Small intestine (tissue), 16 donors: ENCODE measurements at places on chromosomes 13 and 19. TPM values are rescaled to one million over a fixed set of nuclear protein-coding genes. Genes with fewer than 3 reads are reported as not detected.

Gene AKT2
- 19.2 TPM for polyA plus RNA-seq

Gene NCAN
- polyA plus RNA-seq: not detected

Gene KLK3
- 0.07 TPM for polyA plus RNA-seq

Gene DMKN
- polyA plus RNA-seq: 4.7 TPM

DNA sequence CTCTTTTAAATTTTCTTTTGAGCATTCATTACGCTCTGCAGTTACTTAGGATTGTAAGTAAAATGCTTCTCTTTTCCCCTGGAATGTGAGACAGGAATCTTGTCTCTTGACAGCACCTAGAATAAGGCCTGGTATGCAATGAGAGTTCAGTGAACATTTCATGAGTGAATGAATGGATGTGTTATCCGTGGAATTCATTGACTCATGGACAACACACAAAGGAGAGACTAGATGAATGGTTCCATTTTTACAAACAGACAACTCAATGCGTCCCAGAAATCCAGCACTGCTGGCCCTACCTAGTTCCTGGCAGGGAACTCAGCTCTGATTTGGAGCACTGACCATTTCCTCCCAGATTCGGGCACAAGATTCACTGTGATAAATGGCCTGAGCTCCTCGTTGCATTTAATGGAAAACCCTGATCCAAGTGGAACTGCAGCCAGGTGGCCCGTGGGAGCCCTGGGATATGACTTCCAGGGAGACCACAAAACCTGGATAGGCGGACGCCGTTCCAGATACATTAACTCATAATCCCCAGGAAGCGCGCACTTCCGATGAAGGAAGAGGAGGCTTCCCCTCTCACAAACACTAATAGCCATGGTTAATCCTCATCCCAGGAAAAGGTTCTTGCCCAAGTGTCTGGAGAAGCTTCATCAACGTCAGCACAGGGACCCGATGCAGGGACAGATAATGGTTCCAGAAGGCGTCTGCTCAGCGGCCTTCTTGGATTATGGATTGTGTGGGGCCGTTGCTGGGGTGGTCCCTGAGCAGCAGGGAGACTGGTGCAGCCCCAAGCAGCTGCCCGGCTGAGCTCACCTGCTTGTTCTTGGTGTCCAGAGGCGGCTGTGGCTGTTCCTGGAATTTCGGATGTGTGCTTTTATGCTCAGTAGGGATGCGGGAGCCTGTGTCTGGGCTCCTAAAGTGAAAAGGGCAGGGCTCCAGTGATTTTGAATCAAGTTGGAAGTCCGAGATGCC is 211.1 kb upstream of the TSHZ3 start:
- H3K36me3 ChIP-seq: no peaks in the 10 kb centered on the region
- H3K27me3 ChIP-seq: no peaks in the 10 kb centered on the region
- no peaks in the 10 kb centered on the region for H3K4me1 ChIP-seq
- no peak overlapping the region for H3K4me3 ChIP-seq

GRCh38 chr19:32372726-32373517 is 27.5 kb downstream of the ZNF507 start:
- peaks cover 5% of the 10 kb centered on the region for H3K4me1 ChIP-seq
- H3K4me3 ChIP-seq: no peak overlapping the region
- no peaks in the 10 kb centered on the region for H3K27me3 ChIP-seq
- H3K27ac ChIP-seq: peak overlapping the region; percentile 64
- DNase-seq: no peak
- H3K36me3 ChIP-seq: peaks cover 3% of the 10 kb centered on the region

DNA sequence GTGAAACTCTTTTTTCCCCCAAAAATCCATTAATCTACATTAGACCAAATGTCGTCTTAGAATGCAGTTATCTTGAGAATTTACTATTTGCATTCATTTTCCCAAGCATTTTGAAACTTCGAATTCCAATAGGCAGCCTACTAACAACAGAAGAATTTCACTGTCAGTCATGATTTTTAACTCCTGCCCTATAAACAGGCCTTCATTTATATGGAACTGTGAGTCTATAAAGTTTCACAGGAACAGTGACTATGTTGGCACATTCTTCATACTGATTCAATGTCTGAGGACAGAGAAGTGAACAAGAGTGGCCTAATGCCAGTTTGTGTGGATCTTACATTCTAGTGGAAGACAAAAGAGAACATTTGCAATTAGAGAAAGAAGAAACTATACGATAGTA is 198.0 kb downstream of the PCDH17 start:
- no peaks in the 10 kb centered on the region for H3K4me1 ChIP-seq
- no peak overlapping the region for H3K27ac ChIP-seq
- no peaks in the 10 kb centered on the region for H3K27me3 ChIP-seq
- no peaks in the 10 kb centered on the region for H3K36me3 ChIP-seq

- peaks cover 3% of the 10 kb centered on the region for H3K36me3 ChIP-seq
- no peak for DNase-seq
- H3K27ac ChIP-seq: no peak overlapping the region
- no peaks in the 10 kb centered on the region for H3K4me1 ChIP-seq
- H3K27me3 ChIP-seq: no peaks in the 10 kb centered on the region
- no peak overlapping the region for H3K4me3 ChIP-seq
These were observed 105.0 kb downstream of the MBNL2 start for GRCh38 chr13:97327086-97327485.

DNA sequence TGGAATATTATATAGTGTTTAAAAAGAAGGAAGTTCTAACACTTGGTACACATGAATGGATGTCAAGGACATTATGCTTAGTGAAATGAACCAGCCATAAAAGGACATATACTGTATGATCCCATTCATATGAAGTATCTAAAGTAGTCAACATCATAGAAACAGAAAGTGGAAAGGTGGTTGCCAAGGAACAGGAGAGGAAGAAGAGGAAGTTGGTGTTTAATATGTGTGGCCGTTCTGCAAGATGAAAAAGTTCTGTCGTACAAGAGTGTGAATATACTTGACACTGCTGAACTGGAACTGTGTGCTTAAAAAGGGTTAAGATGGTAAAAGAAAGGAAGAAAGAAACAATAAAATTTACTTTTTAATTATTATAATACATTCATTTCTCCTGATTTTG is 33.1 kb upstream of the C1QTNF9 start:
- no peak overlapping the region for H3K27ac ChIP-seq
- no peak overlapping the region for H3K4me3 ChIP-seq
- H3K4me1 ChIP-seq: peaks cover 3% of the 10 kb centered on the region
- no peak for DNase-seq
- H3K27me3 ChIP-seq: no peaks in the 10 kb centered on the region

GRCh38 chr19:45637890-45638667 is 1.1 kb downstream of the EML2 start:
- no peaks in the 10 kb centered on the region for H3K36me3 ChIP-seq
- no peak overlapping the region for H3K27ac ChIP-seq
- H3K4me1 ChIP-seq: no peaks in the 10 kb centered on the region
- DNase-seq: peak; percentile 40

GRCh38 chr13:49421391-49421790 is 22.5 kb downstream of the CAB39L start:
- H3K27ac ChIP-seq: no peak overlapping the region
- no peaks in the 10 kb centered on the region for H3K4me1 ChIP-seq
- H3K36me3 ChIP-seq: no peaks in the 10 kb centered on the region
- H3K27me3 ChIP-seq: no peaks in the 10 kb centered on the region

GRCh38 chr19:22286151-22286810 is at the start of gene ZNF729:
Gene ZNF729 (plus strand): TSS chr19:22286441. CDS start chr19:22286526, 85 bp downstream.
- no peaks in the 10 kb centered on the region for H3K27me3 ChIP-seq
- no peak within 1 kb of the TSS for H3K4me3 ChIP-seq
- H3K4me1 ChIP-seq: no peaks in the 10 kb centered on the region
- DNase-seq: peak; percentile 4

DNA sequence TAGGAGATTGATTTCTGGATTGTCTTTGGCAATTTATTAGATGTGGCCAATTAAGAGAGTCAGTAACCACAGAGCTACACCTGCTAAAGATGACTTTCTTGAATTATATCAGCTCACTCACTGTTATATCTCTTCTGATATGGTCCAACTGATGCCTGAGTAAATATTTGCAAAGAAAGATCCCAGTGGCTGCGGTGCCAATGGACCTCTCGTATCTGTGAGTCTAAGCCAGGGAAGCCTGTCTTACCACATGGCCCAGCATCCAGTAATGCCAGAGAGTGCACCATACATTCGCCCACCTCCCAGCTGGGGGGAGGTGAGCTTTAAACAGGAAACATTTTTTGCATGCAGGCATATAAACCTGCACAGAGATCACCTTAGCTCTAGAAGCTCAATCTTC is 82.7 kb upstream of the SLC15A1 start:
- no peak for DNase-seq
- no peaks in the 10 kb centered on the region for H3K36me3 ChIP-seq
- H3K27me3 ChIP-seq: no peaks in the 10 kb centered on the region
- H3K4me1 ChIP-seq: peaks cover 7% of the 10 kb centered on the region
- no peak overlapping the region for H3K27ac ChIP-seq
- no peak overlapping the region for H3K4me3 ChIP-seq

DNA sequence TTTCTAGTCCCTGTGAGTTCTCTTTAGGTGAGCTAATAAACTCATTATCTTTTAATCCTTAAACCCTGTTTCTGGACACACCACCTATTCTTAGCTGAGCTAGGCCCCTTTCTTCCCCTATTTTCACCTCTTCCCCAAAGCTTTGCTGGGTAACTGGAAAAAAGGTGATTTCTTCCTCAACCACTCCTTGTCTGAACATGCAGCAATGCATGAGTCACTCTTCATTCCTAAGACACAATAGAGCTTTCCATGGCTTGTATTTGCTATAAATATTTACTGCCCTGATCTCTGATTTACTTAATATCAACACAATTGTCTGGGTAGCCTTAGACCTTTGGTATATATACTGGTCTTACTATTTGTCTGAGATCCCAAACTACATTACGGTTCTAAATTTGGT is 370.9 kb downstream of the KLF5 start:
- H3K36me3 ChIP-seq: no peaks in the 10 kb centered on the region
- peak; percentile 75 for DNase-seq
- peak overlapping the region; percentile 44 for H3K27ac ChIP-seq
- H3K4me1 ChIP-seq: peaks cover 13% of the 10 kb centered on the region

DNA sequence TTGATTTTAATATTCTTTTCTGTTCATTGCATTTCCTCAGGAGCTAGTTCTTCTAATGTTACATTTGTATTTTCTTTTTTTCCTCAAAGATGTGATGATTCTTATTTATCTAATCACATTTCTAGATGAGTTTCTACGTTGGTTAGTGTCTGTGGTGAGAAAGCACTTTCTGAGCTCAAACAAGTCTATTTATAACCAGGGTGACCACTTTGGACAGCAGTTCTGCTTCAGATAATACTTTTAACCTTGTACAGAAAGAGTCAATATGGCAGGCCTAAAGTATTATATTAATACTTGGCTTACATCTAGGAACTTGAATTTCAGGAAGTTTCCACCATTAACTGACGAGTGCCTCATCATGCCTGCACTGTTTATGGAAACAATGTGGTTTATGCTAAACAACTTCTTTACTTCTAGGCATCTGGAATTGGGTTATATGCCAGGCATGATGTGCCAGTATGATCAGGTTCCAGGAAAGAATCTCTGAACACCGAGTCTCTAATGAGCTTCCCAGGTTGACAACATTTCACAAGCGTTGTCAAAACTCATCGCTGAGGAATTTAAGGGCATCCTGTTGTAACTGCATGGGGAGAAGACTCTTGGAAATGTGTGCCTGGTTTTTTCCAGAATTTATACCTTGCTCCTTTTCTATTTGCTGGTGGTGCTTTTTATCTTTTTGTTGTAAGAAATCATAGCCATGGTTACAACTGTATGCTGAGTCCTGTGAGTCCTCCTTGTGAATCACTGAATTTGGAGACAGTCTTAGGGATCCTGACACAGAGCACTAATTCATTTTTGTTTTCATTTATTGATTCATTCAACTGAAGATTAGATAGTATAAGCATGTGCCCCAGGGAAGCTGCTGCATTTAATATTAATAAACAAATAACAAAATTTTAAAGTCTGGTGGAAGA is 344.4 kb upstream of the PCDH9 start:
- H3K27me3 ChIP-seq: no peaks in the 10 kb centered on the region
- no peak for DNase-seq
- no peaks in the 10 kb centered on the region for H3K4me1 ChIP-seq
- no peaks in the 10 kb centered on the region for H3K36me3 ChIP-seq
